ENCODE measurements at places on chromosomes 7 and 10. TPM values are rescaled to one million over a fixed set of nuclear protein-coding genes. Genes with fewer than 3 reads are reported as not detected.

Gene HELLS
- 29.6 TPM for total RNA-seq

Gene HABP2
- not detected for total RNA-seq

Gene PBLD
- 241 TPM for total RNA-seq

Gene HOXA13
- total RNA-seq: not detected

Gene SYPL1
- 77.6 TPM for total RNA-seq

Gene SLC29A3
- total RNA-seq: 2.8 TPM

Gene CDHR3
- total RNA-seq: 47.3 TPM

Gene SORCS1
- 2.5 TPM for total RNA-seq

Gene STEAP4
- 2.9 TPM for total RNA-seq

Gene MSMB
- total RNA-seq: not detected

Gene NACAD
- not detected for total RNA-seq

Gene EGFR
- 45.5 TPM for total RNA-seq

Gene CALD1
- 96.2 TPM for total RNA-seq

Gene ACTL6B
- not detected for total RNA-seq

Gene BAIAP2L1
- total RNA-seq: 37.7 TPM

Gene CDK1
- total RNA-seq: 3.2 TPM

Gene PNLIPRP1
- total RNA-seq: not detected

Gene MRLN
- not detected for total RNA-seq

Gene ZNF485
- total RNA-seq: 3.4 TPM

Gene BZW2
- total RNA-seq: 39.6 TPM

Gene SYCE1
- not detected for total RNA-seq

Gene NUTM2E
- 2.5 TPM for total RNA-seq

Gene NME8
- not detected for total RNA-seq
